Fibroblast of skin of left biceps (primary cell): ENCODE measurements at places on chromosomes 11 and 22.
A peak's percentile ranks its signal among the peaks of the same experiment; 100 is the strongest.

DNA sequence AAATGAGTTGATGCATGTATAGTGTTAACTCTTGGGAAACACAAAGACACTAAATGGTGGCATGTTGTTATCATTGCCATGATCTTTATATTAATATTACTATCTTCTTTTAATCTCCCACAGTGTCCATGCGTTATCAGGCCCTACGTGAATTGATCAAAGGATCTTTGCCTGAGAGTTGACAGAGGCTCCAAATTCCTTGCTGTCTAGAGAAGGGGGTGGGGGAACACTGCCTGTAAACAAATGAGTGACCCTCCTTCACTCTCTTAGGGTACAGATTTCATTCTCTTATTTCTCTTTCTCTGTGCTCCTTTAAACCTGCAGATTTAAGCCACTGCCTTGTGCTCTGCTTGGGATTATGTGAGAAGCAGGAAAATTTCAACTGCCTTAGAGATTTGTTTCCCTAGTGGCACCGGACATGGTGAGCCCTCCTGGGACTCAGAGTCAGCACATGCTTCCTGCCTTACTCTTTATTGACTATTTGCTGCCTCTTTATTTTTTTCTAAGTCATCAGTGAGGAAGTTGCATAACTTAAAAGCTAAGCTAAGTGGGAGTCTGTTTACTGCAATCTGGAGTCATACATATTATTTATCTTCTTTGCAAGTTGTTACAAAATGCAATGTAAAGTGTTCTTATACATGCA is 122.9 kb downstream of the MAML2 start:
- DNase-seq: no peak

DNA sequence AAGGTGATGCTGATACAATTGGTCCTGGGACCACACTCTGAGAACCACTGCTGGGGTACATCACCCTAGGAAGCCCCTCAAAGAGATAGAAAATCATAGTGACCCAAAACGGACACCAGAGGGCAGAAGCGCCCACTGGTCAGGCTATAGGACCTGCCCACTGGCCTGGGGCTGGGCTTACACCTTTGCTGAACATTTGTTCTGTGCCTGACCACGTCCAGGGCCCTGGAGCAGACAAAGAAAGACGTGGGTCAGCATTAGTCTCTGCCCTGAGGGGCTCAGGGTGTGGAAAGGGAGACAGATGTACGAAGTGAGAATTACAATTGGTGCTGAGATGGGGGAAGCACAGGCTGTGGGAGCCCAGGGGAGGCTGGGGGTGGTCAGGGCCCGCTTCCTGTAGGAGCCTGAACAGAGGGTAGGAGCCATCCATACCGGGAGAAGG is 14.4 kb upstream of the SERPINH1 start:
- no peak for DNase-seq

DNA sequence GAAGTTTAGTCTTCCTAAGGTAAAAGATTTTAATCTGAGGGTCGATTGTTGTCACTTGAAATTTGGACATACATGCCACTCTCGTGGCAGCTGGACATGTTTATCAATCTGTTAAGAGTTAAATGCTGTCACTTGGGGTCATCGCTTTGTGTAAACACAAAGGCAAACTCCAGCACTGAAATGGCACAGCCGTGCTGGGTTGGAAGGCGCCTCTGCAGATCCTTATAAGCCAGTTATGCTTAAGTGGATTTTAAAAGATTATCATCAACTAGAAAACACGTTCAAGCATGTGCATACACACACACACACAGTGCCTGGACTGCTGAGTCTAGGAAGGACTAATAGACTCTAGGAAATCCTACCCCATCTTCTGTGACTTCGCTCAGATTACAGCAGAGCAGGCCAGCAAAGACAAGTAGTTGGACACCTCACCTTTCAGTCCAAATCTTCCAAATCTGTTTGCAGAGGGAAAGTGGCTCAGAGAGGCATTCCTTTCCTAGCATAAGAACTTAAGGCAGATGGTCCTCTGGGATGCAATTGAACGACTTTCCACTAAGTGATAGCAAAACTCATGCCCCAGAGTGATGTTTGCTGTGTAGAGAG is 83.7 kb downstream of the CACNG2 start:
- no peak for DNase-seq

DNA sequence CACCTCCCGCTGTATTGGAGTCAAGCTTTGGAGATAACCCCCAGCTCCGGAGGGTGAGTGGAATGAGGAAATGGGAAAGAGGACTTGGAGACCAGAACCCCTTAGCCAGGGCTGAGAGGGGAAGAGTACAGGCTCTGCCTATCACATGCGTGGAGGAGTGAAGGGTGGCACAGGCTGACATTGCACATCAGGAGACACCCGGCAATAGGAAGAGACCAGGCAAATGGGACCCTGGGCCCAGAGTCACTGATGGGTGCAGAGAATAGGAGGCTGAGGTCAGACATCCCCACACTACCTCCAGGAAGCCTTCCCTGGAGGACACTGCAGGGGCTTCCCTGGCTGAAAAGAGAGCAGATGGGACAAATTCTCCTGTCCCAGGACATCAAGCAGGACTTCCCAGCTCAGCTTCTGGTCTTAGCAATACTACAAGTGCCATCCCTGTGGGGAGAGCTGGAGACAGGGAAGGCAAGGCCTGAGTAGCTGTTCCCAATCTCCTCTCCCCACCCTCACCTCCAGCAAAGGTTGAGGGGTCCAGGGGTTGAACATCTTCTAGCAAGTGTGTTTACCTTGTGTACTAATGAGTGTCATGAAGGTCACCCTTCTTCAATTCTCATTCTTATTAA is 160.7 kb downstream of the BUD13 start:
- DNase-seq: no peak

GRCh38 chr11:16336204-16336603 is 20.1 kb downstream of the SOX6 start:
- DNase-seq: no peak

- DNase-seq: no peak
Measured at GRCh38 chr11:130600139-130600538, 151.7 kb downstream of the ADAMTS15 start.

GRCh38 chr11:3665336-3666022 is 5.7 kb downstream of the CHRNA10 start:
- DNase-seq: no peak

DNA sequence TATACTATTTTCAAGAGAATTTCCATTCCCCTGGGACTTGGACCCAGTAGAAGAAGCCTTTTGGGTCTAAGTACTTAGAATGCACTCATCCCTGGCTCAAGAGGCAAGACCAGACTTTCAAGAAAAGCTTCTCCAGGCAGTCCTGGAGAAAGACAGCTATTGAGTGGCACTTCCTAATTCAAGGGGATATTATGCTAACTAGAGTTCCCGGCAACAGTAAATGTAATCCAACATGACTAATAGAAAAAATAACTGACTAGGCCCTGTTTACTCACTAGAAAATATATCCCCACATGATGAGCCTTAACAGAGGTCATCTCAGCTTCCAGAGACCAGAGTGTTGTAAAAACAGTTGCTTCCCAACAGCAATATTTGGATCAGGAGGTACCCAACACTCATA is 47.2 kb upstream of the AKIP1 start:
- peak; percentile 9 for DNase-seq

DNA sequence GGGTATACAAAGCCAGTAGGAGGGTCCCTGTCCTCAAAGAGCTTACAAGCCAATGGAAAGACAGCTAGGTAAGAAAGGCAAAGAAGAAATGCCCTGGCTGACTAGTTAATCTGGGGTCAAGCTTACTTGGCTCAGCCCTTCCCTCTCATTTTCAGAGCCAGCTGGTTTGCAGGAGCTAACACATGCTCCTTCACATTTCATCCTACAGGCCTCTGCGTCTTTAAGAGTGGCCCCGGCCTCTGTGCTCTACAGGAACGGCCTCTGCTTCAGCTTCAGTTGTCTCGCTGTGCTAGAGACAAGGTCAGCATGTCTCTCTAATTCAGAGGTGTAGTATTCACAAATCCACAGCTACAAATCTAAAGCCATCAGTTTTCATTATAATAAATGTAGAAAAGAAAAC is 15.2 kb downstream of the ALKBH8 start:
- DNase-seq: no peak

DNA sequence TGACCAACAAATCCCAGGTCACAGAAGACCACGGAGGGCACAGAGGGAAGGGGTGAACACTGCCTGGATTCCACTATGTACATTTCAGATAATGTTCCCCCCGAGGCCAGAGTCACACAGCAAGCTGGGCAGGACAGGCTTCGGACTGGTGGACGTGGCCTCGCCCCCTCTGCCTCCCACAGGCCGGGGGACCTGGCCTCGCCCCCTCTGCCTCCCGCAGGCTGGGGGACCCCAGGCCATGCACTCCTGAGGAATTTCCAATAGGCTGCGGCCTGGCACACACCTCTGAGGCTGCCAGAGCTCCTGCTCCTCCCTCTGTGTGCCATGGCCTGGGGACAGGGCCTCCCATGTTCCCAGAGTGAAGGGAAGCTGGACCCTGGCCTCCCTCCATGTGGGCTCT is 1352.8 kb downstream of the BRD1 start:
- no peak for DNase-seq

GRCh38 chr11:96943970-96944369 is 554.2 kb downstream of the JRKL start:
- DNase-seq: no peak

DNA sequence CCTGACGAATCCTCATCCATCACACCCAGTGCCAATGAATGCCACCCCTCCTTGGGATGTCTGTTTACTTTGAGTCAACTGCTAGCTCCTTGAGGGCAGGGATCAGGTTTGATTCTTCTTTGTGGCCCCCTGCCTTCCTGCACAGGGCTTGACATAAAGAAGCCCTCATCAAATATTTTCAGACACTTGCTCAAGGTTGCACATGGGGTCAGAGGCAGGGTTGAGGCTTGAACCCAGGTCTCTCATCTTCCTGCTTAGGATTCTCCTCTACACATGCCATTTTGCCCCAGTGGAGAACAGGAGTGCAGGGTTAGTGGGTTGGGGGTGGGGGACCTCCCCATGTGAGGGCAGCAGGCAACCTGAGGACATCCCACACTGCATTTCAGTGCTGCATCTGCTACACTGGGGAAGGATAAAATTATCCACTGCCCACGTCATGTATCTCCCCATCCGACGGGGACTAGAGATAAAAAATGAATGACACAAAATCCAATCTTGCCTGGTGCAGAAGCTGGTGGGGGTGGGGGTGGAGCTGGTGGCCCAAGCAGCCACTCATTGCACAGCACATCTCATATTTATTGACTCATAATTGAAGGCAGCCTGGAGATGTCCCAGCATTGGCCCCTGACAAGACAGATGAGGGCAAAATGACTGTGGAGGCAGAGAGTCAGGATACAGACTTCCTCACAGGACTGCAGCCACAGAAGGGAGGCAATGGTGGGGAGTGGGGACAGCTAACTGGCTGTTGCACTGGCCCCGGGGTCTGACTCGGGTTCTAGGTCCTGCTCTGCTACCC is 41.3 kb downstream of the NEU3 start:
- no peak for DNase-seq

DNA sequence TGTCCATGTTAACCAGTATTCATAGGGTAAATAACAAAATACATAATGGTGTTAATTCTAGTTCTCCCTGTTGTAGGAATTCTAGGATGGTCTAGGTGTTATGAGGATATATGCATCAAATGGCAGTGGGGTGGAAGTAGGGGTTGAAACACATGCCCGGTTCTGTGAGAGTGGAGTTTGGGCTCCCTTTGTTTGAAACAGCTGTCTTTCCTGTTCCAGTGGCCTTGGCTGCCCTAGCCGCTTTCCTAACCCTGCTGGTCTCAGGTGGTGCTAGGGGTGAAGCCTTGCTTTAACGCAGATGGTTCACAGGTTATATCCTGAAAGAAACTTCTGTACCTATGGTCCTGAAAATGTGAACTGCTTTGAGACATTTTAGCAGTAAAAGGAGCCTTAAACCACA is 38.3 kb downstream of the SERPINH1 start:
- DNase-seq: no peak

DNA sequence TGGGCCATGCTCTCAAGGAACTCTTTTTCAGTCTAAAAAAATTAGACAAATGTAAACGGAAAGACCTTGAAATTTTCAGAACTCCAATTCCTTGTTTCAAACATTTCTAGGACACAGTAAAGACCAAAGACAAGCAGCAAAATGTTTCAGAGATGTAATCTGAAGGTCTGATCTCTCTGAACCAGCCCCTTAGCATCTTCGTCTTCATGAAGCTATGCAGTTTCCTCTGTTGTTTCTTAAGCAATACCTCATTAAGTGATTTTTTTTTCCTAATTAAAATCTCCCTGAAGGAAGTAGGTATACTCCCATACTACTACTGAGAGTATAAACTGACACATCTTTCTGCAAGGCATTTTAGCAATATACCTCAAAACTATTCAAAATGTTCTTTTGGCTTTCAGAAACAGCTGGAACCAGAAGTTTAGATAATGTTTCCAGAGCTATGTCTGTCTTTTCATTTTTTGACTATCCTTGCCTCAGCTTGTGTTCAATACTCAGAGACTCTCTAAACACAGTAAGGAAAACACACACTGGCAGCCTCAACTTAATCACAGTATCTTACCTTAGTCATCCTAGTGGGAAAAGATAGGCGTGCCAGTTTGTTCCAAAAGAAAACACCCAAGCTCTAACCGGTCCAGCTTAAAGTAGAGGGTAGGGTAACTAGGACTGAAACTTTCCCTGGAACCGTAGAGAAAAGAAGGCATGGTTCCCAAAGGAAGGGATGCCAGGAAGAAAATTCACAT is 25.1 kb downstream of the SBF2 start:
- DNase-seq: no peak

- no peak for DNase-seq
Measured at GRCh38 chr11:82505379-82505778, 228.3 kb downstream of the FAM181B start.

GRCh38 chr11:64448599-64449380 is 89.8 kb downstream of the RPS6KA4 start:
- no peak for DNase-seq

GRCh38 chr11:15157181-15157580 is 42.5 kb downstream of the INSC start:
- no peak for DNase-seq
